Activated T-cell treated with anti-CD3 and anti-CD28 coated beads, Interleukin-2, amount 50 U/mL, for 1 hour (primary cell): ENCODE measurements at places on chromosomes 7 and 10.

DNA sequence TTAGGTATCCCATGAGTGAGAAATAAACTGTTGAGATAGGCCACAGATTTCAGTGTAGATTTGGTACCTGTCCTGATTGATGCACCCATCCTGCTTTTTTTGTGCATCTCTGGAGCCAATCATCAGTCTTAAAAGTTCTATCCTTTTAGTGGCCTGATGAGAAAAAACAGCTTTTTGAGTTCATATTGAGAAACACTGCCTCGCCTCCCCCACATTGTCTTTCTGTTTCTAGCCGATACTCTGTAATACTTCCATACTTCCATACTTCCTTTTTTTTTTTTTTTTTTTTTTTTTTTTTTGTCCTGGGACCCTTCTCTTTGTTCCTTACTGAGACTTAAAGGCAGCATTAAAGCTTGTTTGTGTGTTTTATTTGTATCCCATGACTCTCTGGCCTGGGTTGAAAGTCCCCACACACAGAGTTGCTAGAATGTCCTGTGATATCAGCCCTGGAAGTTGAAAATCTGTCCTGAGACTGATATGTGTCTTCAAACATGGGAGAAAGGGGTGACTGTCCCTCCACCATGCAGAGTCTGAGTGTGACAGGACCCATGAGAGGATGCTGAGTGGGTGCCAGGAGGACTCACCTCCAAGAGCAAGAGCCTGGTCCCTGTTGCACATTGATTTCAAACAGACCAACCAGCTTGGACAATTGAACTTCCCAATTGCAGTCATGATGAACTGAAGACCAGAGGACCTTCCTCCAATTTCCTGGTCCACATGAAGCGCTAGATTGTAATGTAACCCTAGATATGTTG lies 5.7 kb downstream of the ZNF22 start:
- DNase-seq: no peak

- DNase-seq: no peak
Measured at GRCh38 chr7:129066290-129067131, 11.6 kb upstream of the TNPO3 start.

GRCh38 chr10:102595293-102595692 lies 49.0 kb upstream of the TRIM8 start:
- DNase-seq: no peak

DNA sequence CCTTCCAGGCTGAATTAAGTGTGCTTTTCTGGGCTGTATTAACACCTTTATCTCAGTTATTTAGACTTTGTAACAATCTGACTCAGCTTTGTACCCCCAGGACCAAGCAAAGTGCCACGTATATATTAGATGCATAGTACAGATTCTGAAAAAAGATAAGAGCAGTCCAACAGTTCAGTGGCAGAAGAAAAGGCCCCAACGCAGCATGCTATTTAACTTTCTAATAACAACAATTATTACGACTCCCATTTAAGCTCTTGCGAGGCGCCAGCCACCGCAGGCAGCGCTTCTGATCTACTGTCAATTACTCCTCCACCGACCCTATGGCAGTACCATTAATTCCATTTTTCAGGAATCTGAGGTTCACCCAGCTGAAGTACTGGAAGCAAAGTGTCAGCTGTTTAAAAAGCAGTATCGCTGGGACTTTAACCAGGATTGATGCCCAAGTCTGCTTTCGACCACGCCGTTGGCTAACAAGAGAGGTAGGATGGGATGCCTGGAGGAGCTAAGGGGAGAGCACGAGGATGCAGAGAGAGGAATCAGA lies 638 bp downstream of the LIPA start:
- DNase-seq: no peak

DNA sequence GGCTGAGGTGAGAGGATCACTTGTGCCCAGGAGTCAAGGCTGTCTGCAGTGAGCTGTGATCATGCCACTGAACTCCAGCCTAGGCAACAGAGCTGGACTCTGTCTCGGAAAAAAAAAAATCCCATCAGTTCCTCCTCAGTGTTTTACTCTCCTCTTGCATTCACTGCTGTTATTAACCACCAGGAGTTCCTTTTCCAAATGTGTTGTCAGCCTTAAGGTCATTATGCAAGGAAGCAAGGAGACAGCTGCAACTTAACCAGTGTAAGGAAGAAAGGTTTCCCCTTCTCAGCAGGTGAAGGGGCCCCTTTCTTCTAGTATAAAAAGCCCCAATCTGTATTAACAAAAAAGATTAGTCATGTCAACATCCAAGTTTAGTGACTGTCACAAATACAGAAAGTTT lies 86.6 kb upstream of the LEP start:
- no peak for DNase-seq

GRCh38 chr10:93463723-93464476 lies 18.2 kb downstream of the MYOF start:
- no peak for DNase-seq

- DNase-seq: no peak
Measured at GRCh38 chr7:100401811-100402210, 26.7 kb downstream of the ZCWPW1 start.

GRCh38 chr7:51253157-51253556 lies 63.5 kb downstream of the COBL start:
- no peak for DNase-seq

- peak; percentile 36 for DNase-seq
Measured at GRCh38 chr7:1368682-1369571, 90.3 kb downstream of the MICALL2 start.

DNA sequence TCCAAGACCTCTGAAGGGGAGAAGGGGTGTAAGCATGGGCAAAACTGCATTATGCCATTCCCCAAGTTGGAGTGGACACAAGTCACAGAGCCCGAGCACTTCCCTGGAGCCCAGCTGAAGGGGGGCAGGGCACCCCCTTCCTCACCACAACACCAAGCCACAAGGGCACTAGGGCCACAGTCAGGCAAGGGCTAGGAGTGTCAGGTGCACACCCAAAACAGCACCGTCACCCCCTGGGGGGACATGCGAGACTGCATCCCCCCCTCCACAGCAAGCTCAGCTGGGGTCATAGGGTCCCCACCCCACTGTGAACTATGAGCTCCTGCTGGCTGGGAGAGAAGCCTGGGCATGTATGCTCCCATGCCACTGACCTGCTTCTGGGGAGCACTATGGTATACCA lies 143.9 kb downstream of the GRID1 start:
- DNase-seq: no peak

- DNase-seq: no peak
Measured at GRCh38 chr10:48523820-48524758, 80.8 kb downstream of the ARHGAP22 start.

DNA sequence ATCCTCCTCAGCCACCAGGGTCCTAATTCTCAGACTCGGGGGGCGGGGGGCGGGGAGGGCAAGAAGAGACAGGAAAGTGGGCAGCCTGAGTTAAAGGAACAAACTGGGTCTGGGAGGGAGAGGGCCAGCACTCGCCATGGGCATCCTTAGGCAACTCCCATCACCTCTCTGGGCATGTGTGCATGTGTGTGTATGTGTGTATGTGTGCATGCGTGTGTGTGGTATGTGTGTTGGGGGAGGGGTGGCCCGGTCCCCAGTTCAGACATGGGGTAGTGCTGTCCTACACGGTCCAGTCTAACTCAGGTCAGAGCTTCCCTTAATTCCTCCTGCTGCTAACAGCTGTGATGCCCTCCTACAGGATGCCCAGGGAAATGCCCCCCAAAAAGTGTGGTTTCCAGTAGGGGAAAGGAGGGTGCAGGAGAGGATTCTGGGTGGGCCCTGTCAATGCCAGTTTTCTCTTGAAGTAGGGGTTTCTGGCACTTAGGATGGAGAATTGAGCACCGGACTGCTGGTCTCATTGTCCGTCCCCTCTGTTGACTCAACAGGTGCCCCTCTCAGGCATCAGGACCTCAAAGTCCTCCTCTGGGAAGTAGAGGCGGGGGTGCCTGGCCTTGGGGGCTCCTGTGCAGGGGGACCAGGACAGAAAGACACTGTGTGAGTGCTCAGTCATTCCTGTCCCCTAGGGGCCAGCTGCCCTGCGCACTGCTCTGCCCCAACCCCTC lies 15.1 kb upstream of the ZMIZ1 start:
- DNase-seq: peak; percentile 11
